H54 (cell line): ENCODE measurements at places on chromosomes 1 and 21.

DNA sequence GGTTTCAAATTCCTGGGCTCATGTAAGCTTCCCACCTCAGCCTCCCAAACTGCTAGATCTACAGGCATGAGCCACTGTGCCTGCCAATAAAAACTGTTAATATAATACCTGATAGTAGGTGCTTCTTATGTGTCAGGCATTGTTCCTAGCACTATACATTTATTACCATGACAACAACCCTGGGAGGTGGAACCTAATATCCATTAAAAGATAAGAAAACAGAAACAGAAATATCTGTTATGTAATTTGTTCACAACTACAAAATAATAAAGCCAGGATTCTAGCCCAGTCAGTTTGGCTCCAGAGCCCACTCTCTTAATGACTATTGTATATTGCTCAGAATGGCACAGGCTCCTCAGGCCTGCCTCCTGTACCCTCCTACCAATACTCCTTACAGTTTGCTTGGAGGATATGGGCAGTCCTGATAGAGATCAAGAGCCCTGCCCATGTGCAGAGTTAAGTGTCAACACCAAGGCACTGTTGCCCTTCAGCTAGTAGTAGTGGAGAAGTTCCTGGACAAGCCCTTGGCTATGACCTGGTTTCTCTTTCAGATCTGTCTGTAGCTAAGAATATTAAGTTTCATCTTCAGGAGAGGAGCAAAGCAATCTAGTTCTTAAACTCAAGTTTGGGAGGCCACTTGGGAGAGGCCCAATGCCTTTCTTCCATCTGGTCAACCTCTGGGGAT, 22.4 kb downstream of the RPL5 start:
- no peak for DNase-seq

DNA sequence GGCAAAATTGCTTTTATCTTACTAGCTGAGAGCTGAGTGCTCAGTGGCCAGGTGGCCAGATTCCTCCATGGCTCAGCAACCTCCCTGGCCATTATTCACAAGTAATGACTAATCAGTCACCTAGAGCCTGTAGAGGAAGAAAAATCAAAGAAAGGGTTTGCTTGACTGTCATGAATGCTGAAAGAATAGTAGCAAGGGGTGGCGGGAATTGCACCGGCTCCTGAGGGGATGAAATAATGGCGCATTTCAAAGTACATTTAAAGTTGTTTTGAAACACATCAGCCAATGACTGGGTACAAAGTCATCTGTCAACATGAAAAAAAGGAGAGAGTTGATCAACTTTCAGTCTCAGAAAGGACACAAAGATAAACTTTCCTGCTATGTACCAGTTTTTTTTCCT, 99.5 kb downstream of the OMA1 start:
- DNase-seq, result no peak

DNA sequence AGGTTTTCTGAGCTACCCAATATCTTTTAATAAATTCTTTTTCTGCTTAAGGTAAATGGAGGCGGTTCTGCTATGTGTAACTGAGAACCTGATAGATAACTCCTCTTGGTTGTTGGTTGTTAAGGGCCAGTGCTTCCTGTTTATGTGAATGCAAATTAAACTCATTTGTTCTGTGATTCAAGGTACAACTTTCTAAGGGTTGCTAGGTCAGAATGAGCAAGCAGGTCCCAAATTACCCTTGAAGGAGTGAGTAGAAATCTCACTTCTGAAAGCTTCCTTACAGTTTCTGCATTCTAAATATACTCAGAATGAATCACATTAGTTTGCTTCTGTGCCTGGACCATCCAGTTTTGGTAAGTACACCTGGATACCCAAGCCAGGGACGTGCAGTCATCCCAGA, 15.5 kb upstream of the FAM78B start:
- no peak for DNase-seq

DNA sequence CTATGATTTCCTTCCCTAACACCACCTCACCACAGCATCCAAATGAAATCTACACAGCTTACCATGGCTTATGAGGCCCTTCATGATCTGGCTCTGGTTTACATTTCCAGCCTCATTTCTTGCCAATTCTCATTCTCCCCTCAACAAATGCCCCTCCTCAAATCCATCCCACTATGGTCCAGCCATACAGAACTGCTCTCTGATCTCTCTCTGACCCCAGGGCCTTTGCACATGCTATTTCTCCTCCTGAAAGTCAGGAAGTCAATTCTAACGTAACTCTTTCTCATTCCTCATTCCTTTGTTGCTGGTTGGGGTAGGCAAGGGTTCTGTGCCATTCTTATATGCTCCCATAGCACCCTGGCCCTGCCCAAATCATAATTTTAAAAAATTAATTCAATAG, 120.0 kb downstream of the LRIG2 start:
- DNase-seq, result no peak

GRCh38 chr1:12692967-12693782, 22.7 kb upstream of the AADACL3 start:
- no peak for DNase-seq

GRCh38 chr1:53145051-53145600, 2.7 kb upstream of the SLC1A7 start:
- DNase-seq, result no peak

- no peak for DNase-seq
These were observed 4.0 kb downstream of the KRTAP12-4 start for GRCh38 chr21:44650265-44650972.

- DNase-seq, result no peak
These were observed 59.9 kb downstream of the UBE2U start for GRCh38 chr1:64263335-64263734.
